ENCODE measurements at places on chromosomes 6 and 20.

DNA sequence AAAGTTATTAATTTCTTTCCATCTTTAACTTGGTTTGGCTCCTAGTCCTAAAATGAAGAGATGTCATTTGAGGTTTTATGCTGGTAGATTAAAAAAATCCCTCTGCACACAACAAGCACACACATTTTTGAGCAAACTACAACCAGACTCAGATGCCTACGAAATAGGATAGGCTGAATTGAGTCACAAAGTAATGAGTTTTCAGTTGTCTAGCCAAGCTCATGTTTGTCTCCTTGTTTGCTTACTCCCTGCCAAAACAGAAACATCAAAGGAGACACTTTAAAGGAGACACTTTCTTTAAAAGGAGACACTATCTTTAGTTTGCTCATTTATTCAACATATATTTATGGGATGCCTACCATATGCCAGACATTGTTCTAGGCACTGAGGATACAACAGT, 56.2 kb downstream of the TPBG start:
- no peak for DNase-seq

- DNase-seq: no peak
Measured at GRCh38 chr6:129242546-129242945, 359.6 kb downstream of the LAMA2 start.

- no peak for DNase-seq
Measured at GRCh38 chr6:168060521-168060931, 18.5 kb downstream of the FRMD1 start.

DNA sequence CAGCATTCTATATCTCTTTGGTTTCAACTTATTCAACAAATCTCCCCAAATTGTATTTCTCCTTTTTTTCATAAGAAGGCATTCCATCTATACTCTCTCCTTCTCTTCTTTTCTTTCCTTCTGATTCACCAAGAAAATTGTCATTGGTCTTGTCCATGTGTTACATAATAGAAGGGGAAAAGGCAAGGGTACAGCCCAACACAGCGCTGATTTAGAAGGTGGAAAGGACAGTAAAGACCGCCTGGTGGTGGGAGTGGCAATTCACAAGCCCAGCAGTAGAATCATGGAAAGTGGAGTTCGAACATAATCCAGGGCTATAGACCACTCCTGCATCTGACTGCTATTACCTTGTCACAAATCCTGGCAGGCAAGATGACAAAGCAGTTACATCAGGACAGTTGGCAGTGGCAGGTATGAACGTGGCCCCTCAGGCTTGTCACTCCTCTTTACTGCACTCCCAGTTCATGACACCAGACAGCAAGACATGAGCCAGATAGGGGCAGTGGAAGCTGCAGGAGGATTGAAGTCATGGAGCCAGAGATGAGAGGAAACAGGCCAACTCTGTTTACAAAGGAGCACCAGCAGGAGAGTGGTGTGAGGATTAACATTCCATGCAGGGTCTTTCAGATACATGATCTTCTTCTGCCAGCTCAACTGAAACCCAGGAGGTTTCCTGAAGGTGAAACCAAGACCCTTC, 2.1 kb upstream of the TNFAIP3 start:
- DNase-seq: no peak

DNA sequence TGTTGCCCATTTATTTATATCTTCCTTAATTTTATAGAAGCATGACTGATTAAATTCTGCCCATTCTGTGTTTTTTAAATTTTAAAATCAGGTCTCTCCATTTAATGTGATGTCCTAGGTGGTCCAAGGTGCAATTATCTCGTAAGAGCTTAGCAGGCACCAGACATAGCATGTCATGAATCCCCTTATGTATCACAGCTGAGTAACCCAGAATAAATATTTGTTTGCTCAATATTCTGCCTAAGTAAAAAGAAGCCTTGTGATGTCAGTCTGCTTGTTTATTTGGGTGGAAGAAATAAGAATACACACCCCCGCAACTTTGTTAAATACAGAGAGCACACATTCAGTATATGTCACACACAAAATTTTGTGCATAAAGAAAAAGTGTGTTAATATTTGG, 211.3 kb downstream of the FARS2 start:
- no peak for DNase-seq

- DNase-seq: no peak
Measured at GRCh38 chr20:22586645-22587310, 2.4 kb upstream of the FOXA2 start.

GRCh38 chr6:28606424-28607391, 81.0 kb downstream of the GPX5 start:
- no peak for DNase-seq

- no peak for DNase-seq
Measured at GRCh38 chr20:50193836-50194421, 3.3 kb downstream of the CEBPB start.

Data from stimulated activated naive CD4-positive, alpha-beta T cell treated with Interleukin-2 at 50 U/mL for 16 hours (primary cell).